ENCODE measurements at places on chromosomes 1 and 21.
A peak's percentile ranks its signal among the peaks of the same experiment; 100 is the strongest.

DNA sequence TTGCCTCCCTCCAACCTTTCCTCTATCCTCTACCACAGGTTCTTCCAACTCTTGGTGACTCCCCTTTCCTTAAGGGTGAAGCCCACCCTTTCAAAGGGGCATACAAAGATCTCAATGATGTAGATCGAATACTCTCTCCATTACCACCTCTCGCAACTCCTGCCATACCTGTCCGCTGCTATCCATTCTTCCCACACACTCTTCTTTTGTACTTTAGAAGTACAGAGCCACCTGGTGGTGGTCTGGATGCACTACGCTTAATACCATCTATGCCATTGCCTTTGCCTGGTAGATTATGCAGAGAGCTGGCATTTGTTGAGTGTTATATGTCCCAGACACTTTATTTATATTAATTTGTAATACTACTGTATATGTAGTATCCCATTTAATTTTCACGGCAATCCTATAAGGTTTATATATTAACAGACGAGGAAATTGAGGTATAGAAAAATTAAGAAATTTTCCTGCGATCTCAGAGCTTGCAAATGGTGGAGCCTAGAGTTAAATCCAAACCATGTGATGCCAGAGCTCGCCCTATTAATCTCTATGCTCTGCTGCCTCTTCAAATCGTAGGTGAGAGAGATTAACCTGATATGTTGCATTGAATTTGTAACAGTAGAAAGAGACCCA, 22.9 kb downstream of the TSHB start:
- DNase-seq = peak; percentile 49

GRCh38 chr21:19547951-19548840, 1144.6 kb upstream of the TMPRSS15 start:
- DNase-seq = no peak

DNA sequence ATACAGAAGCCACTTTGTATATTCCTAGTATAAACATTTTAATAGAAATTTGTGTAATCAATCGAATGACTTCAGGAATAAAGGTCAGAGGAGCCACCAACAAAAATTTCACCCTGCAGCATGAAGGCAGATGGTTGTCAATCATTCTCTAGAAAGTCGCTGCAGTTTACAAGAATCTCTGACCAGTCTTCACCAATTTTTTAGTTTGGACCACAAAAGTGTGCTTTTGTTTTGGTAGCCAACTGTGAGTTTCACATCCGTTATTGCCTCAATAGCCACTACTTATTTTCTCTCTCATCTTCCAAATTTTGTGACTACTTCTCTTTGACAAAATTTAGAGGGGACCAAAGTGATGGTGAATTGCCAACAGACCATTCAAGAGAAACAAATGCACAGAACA, 1155.6 kb downstream of the AMY1C start:
- DNase-seq = no peak

DNA sequence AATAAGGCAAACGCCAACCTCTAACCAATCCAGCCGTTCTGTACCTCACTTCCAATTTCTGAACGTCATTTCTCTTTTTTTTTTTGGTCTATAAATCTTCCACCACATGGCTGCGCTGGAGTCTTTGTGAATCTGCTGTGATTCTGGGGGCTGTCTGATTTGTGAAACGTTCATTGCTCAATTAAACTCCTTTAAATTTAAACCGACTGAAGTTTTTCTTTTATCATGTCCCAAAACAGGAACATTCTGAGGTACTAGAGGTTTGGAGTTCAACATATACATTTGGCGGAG, 65.5 kb upstream of the BACH1 start:
- DNase-seq = no peak

- no peak for DNase-seq
Observed at GRCh38 chr1:55012661-55013060, 13.9 kb downstream of the BSND start.

GRCh38 chr1:112030157-112030556, 40.7 kb upstream of the KCND3 start:
- no peak for DNase-seq

- DNase-seq = no peak
Observed at GRCh38 chr1:53644496-53644895, 94.5 kb downstream of the GLIS1 start.

DNA sequence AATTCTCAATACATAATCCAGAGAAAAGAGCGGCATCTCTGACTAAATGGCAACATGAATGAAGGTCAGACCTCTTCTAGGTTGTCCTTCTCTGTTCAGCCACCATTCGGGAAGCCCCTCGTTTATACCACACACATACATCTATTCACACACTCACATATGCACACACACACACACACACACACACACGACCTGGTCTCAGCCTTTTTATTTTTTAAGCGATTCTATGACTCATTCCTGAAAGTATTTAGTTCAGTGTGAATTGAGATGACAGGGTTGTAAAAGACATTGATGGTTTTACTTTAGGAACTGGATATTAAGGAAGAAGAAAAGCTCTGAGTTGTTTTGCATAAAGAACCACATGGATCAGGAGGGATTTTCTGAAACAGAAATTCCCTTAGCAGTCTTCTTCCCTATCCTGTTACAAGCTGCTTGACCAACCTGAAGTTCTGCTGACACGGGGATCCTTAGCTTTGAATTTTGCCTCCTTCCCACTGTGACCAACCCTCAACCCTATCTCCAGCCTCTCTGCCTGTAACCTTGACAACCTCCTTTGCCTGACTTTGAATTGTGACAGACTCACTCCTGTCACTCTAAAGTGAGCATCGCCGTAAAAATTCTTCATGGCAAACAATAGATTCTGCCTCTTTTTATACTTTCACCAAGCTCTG, 383.1 kb upstream of the ESRRG start:
- no peak for DNase-seq
